Posterior vena cava (tissue), 2 donors: ENCODE measurements at places on chromosomes 13 and 19.
A peak's percentile ranks its signal among the peaks of the same experiment; 100 is the strongest.

GRCh38 chr13:105442949-105443699 is 1092.3 kb downstream of the EFNB2 start:
- no peak for DNase-seq

DNA sequence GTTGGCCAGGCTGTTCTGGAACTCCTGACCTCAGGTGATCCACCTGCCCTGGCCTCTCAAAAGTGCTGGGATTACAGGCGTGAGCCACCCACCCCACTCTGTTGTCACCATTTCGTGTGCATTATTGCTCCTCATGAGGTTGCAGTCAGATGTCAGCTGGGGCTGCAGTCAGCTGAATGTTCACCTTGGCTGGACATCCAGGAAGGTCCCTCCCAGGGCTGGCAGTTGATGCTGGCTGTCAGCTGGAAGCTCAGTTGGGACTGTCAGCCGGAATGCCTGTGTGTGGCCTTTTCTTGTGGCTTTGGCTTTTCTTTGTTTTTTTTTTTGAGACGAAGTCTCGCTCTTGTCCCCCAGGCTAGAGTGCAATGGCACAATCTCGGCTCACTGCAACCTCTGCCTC is 6.6 kb downstream of the MEGF8 start:
- DNase-seq, result no peak

DNA sequence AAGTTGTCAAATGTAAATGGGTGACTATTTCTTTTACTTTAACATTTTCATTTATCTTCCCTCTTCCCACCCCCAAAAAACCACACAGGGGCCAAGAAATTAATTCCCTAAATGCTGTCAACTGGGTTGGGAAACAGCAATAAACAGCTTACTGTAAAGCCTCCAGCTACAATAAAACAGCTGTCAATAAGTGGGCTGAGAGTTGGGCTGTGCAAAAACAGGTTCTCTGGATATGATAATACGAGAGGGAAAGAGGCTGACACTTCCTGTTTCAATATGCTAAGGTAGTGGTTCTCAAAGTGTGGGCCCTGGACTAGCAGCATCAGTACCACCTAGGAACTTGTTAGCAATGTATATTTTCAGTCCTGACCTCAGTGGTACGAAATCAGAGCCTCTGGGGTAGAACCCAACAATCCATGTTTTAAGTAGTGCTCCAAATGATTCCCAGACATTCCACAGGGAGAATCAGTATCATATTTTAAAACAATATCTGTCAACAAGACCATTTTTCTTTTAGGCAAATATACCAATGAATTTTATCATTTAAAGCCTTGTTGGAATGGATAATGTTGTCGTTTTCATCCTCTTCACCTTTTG is 8.4 kb downstream of the PCDH9 start:
- no peak for DNase-seq

DNA sequence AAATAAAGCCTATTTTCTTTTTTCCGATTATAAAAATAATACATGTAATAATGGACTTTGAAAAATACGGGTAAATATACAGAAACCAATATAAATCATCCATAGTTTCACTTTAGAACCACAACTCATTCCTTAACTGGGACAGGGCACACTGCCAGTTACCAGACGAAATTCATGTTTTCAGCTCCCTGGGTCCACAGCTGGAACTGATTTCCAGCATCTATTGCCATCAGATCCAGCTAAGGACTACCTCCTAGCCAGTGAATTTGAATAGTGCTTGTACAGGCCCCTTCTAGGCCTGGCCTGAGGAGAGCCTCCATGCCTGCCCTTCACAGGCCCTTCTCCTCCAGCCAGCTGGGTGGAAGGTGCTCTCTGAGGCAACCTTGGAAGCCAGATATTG is 30.0 kb upstream of the ATP12A start:
- no peak for DNase-seq

DNA sequence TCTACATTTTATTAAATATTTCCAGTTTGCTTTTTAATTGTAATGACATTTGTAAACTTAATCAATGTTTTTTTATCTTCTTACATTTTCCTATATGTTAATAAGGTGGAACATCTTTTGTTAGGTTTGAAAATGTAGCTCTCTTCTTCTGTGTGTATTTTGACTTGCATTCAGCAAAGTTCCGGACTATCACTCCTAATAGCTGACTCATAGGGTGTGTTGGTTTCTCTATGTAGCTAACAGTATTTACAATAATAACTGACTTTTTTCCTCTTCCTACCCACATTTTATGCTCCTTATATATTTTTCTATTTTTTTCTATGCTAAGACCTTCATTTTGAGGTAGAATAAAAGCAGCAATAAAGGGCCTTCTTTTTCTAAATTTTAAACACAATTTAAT is 28.1 kb downstream of the MYO16 start:
- DNase-seq, result no peak

- peak; percentile 87 for DNase-seq
Measured at GRCh38 chr19:51660975-51661600, 14.5 kb upstream of the SIGLEC14 start.

DNA sequence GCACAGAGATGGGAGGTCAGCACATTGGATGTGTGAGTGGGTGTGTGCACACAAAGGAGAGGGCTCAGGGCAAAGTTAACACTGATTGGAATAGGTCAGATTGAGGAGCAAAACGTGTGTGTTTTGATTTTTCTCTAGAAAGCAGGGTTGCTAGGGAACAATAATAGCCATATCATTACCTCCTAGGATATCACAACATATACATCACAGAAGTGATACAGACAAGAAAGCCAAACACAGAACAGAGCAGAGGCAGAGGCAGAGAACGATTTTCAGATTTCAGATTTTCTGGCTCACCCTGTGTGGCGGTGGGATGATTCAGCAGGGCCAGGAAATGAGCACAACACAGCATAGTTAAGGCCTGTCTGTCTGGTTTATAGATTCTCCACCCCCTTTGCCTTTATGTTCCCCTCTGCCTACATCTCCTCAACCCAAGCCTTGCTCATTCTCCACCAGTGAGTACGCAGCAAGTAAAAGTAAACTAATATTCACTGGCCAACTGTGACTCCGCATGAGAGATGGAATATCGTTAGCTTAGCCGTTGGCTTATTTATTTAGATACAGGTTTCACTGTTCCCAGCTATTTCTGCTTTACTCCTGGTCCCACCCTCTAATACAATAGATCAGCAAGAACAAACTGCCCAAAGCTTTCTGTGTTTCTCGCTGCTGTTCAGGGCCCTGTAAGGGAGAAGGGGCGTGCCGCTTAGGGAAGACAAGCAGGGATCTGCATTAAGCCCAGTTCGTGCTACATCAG is 182.7 kb upstream of the TSC22D1 start:
- no peak for DNase-seq

DNA sequence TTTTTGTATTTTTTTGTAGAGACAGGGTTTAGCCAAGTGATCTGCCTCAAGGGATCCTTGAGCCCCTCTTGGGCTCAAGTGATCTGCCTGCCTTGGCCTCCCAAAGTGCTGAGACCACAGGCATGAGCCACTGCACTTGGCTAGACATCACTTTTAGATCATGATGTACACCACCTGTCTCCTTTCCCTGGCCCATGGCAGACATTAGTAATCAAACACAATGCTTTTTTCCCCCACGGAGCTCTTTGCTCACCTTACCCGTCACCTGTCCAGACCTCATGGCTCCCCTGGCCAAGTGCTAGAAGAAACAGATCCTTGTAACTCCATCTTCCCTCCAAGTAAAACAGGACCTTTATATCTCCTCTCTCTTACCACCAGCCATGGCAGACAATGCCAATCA is 18.4 kb downstream of the NUMBL start:
- no peak for DNase-seq

DNA sequence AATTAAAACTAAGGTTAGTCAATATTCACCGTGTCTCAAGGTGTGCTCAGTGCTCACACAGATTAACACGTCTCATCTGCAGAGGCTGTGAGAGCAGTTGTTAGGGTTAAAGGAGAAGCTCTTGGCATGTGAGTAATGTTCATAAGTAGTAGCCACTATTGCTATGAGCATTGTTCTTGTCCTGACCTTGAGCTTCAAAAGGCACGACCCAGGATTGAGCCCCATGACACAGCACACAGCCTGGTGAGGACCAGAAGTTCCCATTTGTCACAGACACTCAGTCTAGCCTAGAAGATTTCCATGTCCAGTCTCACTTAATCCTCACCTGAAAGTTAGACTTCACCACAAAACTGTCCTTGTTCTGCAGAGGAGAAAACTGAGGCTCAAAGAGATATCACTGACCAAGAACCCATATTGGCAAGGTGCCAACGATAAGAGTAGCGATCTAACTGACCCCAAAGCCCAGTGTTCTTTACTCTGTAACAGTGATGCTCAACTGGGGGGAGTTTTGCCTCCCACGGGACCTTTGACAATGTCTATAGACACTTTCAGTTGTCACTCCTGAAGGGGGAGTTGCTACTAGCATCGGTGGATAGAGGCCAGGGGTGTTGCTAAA is 26.0 kb downstream of the FPR3 start:
- no peak for DNase-seq

GRCh38 chr19:12400633-12401502 is at the start of gene ZNF799:
Gene ZNF799 (minus strand): TSS chr19:12401271. CDS start chr19:12401070, 201 bp downstream.
- DNase-seq, result peak; percentile 99

DNA sequence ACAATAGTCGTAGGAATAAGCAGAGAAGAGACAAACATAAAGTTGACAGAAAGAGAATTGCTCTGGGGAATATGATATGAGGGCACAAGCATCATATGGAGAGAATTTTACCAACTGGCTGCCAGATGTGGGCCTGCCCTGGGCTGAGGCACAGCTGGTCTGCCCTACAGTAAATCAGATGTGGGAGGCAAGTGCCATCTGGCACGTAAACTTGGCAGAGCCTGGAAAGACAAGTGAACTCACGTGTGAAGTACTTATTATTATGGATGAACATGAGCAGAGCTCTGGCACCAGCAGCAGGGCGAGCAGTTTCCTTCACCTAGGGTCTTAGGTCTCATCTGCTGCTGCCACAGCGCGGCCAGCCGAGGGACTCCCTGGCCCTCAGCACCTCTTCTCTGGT is 20.6 kb downstream of the PCDH8 start:
- no peak for DNase-seq

GRCh38 chr13:29713839-29714238 is 118.4 kb upstream of the SLC7A1 start:
- DNase-seq, result no peak

- DNase-seq, result no peak
Measured at GRCh38 chr19:55406091-55406825, 1.3 kb downstream of the UBE2S start.

- DNase-seq, result no peak
Measured at GRCh38 chr13:102141625-102142472, 260.0 kb downstream of the FGF14 start.

DNA sequence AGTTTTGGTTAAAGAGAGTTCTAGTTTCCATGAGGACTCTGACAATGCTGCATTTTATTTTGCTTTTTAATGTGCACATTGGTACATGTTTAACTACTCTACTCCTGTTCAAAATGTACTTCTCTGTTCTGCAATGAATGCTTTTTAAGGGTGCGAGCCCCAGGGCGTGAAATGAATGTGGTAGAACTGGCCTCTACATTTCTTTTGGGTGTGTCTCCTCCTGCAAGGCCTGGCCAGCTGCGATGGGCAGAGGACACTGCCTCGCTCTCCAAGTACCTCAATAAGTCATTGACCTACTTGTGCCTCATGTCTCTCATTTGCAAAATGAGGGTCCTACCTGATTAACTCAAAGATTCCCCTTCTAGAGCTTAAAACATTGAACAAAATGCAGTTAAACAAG is 6.7 kb downstream of the RGS9BP start:
- DNase-seq, result no peak

DNA sequence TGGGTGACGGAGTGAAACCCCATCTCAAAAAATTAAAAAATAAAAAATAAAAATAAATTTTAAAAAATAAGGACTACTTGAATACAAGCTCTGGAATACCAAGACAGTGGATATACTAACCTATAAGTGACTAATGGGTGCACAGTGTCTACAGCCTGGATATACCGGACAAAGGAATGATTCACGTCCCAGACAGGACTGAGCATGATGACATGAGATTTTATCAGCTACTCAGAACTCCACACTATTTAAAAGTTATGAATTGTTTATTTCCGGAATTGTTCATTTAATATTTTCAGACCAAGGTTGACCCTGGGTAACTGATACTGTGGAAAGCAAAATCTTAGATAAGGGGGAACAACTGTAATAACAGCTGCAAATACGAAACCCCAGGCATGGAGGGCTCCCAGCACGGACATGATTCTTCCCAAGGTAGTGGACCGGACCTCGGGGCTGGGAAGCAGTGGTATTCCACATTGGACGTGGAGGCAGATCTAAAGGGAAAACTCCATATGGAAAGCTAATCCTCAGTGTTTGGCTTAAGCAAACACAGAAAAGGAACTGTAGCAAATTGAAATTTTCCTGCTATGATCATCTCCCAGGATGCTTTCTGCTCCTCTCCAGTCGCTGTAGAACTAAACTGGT is 102.6 kb upstream of the TSHZ3 start:
- no peak for DNase-seq

DNA sequence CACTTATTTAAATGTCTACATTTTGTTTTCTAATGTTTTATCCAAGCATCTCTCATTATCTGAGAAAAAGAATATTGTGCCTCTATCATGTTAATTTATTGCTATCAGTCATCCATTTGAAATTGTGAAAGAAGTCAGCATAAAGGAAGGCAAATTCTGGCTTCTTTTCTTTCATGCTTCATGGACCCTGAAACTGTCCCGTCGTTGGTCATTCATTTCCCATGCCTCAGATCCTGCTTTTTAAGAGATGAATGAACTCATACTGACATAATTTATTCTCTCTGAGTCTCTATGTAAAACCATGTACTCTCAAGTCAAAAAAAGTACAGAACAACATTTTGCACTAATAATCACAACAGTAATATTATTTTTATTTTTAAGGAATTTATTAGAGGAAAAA is 2512.0 kb downstream of the PCDH9 start:
- no peak for DNase-seq

DNA sequence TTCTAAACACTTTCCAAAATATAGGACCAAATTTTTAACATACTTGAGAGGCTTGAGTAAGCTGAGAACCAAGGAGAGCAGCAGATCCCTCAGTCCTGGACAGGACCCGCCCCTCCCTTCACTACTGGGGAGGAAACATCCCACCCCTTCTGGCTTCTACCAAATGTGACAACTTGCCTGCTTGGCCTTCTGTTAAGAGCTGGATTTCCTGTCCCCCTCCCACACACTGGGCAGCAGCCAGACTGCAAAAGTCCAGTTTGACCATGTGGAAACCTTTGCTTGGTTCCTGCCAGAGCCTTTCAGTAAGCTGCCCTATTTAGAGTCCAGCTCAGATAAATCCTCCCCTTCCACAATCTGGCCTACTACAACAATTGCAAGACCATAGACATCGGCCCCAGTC is 84.3 kb downstream of the FGF14 start:
- peak; percentile 96 for DNase-seq

- DNase-seq, result no peak
Measured at GRCh38 chr13:109821103-109821502, 34.7 kb upstream of the IRS2 start.

- DNase-seq, result no peak
Measured at GRCh38 chr19:14550201-14550754, 20.9 kb downstream of the TECR start.
